ENCODE measurements at places on chromosomes 6 and 20. TPM values are rescaled to one million over a fixed set of nuclear protein-coding genes. Genes with fewer than 3 reads are reported as not detected.

DNA sequence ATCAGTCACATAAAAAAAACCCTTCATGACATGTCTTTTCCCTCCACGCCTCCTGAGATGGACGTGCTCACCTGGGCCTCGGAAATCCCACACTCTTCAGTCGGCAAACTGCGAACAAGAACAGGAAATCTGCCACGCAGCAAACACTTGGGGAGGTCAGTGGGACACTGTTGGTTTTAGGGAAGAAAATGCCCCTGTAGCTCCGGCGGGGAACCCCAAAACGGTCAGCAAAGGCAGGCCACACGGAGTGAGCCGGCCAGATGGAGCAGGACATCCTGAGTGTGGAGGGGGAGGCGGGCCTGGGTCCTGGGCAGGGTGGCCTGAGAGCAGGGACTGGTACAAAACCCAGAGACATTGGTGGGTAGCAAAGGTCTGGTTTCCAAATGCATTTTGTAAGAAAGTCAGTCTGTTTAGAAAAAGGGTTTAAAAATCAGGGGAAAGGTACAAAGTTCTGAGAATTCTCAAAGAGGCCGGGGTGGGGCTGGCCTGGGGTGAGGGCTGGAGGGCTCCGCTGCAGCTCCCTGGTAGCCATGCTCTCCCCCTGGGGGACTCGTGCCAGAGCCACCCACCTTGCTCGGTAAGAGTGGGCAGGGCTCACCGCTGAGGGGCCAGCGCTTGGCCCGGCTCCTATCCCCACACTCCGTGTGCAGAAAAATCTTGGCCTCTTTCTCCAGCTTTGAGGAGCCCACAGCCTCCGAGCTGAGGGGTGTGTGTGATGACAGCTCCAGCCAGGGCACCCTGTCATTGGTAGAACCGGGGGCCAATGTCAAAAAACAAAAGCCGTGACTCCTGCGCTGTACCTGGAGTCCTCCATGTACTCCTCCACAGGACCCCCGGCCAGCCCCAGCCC is 5.2 kb downstream of the SLC2A4RG start:
- no peak for DNase-seq

DNA sequence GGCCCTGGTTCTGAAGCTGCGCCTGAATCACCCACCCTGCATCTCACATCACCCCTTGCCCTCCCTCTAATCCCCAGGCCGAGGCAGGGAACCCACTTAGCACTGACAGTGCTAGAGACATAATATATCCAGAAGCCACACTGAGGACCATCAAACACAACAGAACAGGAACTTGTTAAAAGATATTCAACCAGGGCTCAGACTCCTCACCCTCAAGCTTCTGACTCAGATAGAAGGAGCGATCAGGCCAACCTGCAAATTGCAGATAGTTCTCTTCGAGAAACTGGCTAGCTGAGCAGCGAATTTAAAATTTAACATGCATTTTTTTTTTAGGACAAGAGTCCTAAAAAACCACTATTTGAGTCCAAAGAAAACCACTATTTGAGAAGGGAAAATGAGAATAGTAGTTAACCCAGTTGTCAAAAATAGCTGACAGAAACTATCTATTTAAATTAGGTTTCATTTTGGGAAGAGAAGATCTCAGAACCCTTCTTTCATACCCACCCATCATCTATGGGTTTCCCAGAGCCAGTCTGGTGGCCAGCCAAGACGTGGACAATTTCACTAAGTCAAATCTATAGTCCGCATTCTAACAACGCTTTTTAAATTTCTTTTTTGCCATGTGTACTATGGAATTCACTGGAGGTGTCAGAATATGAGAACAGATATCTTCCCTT is 95.6 kb downstream of the OPRM1 start:
- DNase-seq: no peak

DNA sequence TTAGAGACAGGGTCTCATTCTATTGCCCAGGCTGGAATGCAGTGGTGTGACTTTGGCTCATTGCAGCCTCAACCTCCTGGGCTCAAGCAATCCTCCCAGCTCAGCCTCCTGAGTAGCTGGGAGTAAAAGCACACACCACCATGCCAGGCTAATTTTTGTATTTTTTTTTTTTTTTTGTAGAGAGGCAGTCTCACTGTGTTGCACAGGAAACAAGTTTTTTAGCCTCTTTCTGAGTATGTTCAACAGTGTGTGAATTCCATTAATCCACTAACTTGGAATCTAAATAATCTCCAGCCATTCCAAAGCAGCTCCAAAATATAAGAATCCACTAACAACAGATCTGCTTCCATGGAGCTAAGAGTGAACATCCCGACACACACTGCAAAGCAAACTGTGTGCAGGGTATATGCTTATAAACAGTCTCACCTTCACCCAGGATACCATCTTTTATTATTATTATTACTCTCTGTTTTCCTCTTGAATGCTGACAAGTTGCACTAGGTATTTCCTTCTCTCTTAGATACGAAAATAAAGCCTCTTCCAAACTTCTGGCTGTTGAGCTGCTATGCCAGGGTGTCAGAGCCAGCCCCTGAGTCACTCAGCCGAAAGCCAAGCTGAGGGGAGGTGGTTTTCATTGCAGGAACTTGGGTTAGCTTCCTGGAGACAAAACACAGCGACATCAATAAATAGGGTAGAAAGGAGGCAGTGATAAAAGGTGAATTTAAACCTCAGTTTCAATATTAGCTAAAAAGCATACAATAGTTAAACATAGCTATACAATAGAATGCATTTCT is 264.9 kb downstream of the HIVEP2 start:
- DNase-seq: no peak

Gene TSPO2
- polyA plus RNA-seq: 0.69 TPM

Gene TMC2
- polyA plus RNA-seq: 0.04 TPM

Gene TNF
- polyA plus RNA-seq: 0.28 TPM

Gene ALDH8A1
- 27.5 TPM for polyA plus RNA-seq

Gene IPCEF1
- polyA plus RNA-seq: 6.9 TPM

Gene COMMD7
- 75.5 TPM for polyA plus RNA-seq
